Calu3 (cell line): ENCODE measurements at places on chromosomes 2 and 18. TPM values are rescaled to one million over a fixed set of nuclear protein-coding genes. Genes with fewer than 3 reads are reported as not detected.

GRCh38 chr2:37600735-37601134, 70.7 kb downstream of the CDC42EP3 start:
- no peaks in the 10 kb centered on the region for H3K36me3 ChIP-seq
- DNase-seq: no peak
- H3K27me3 ChIP-seq: no peaks in the 10 kb centered on the region

- H3K36me3 ChIP-seq: no peaks in the 10 kb centered on the region
- H3K27me3 ChIP-seq: no peaks in the 10 kb centered on the region
- no peak overlapping the region for H3K27ac ChIP-seq
- no peaks in the 10 kb centered on the region for H3K4me1 ChIP-seq
Measured at GRCh38 chr18:34821669-34822210, 111.6 kb downstream of the DTNA start.

Gene ARPC2
- 368 and 374 TPM in 2 replicates for total RNA-seq

Gene FAM161A
- total RNA-seq: 9.1 and 13.4 TPM in 2 replicates

DNA sequence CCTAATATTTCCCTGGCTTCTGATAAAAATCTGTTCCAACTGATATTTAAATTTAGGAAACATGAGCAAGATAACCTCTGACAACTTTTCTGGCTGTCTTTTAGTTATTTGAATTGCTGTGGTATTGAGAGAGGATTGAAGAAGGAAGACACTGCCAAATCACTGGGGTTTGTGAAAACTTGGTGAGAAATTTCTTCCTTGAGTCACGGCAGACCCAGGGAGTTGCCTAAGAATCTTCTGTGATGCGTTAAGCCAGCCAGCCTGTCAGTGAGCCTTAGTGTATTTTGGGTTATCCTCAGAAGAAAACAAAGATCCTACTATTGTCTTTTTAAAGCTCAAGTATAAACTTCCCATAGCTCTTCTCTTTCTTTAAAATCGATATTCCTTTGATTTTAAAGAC, 17.5 kb upstream of the DOK6 start:
- no peak overlapping the region for H3K27ac ChIP-seq
- no peaks in the 10 kb centered on the region for H3K27me3 ChIP-seq
- H3K4me3 ChIP-seq: no peak overlapping the region
- no peak for DNase-seq
- no peaks in the 10 kb centered on the region for H3K4me1 ChIP-seq

Gene CPLX4
- total RNA-seq: not detected in 2 replicates

Gene PJVK
- 2.6 and 4.3 TPM in 2 replicates for total RNA-seq

GRCh38 chr18:9612215-9612830, 2.0 kb downstream of the PPP4R1 start:
- DNase-seq: peak; percentile 56
- H3K27me3 ChIP-seq: no peaks in the 10 kb centered on the region
- peak overlapping the region; percentile 99 for H3K4me3 ChIP-seq
- peaks cover 54% of the 10 kb centered on the region for H3K4me1 ChIP-seq
- peak overlapping the region; percentile 97 for H3K27ac ChIP-seq

DNA sequence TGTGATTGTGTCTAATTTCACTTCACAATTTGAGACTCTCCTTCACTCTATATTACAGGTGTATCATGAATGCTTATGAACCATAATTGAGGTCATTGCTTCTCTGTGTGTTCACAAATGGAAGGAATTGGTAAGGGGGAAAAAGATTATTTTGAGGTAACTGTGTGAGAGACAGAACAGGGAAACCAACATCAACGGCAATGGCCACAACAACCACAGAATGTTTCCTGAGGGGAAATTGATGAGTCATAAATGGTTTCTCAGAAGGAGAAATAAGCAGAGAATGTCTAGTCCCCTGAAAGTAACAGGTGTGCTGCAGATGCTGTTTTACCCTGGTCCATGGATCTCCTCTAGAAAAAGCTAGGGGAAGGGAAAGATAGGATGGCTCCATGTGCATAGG, 361.2 kb upstream of the GALNT5 start:
- H3K4me3 ChIP-seq: no peak overlapping the region
- H3K27me3 ChIP-seq: no peaks in the 10 kb centered on the region
- H3K4me1 ChIP-seq: peaks cover 20% of the 10 kb centered on the region
- H3K27ac ChIP-seq: no peak overlapping the region
- DNase-seq: no peak

Gene LRRC30
- not detected in 2 replicates for total RNA-seq

DNA sequence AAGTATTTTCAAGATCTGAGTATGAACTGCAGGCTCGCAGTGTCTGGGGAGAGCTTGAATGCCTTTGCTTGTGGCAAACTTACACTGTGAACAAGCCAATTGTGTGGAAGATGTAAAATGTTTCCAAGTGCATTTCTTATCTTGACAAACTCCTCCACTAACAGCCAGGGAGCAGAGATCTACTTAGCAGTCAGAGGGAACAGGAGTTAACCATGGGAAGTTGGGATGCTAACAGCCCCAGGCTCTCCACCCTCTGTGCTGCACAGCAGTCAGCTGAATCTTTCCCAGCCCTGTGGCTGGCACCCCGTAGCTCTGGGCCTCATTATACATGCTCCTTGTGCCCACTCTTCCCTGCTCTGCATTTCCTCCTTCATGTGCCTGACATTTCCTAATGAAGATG, 450.2 kb downstream of the TSN start:
- no peak overlapping the region for H3K27ac ChIP-seq
- DNase-seq: no peak
- H3K4me1 ChIP-seq: no peaks in the 10 kb centered on the region
- no peaks in the 10 kb centered on the region for H3K36me3 ChIP-seq

Gene ST3GAL5
- total RNA-seq: 3.5 and 3.8 TPM in 2 replicates

Gene ALPG
- not detected in 2 replicates for total RNA-seq

DNA sequence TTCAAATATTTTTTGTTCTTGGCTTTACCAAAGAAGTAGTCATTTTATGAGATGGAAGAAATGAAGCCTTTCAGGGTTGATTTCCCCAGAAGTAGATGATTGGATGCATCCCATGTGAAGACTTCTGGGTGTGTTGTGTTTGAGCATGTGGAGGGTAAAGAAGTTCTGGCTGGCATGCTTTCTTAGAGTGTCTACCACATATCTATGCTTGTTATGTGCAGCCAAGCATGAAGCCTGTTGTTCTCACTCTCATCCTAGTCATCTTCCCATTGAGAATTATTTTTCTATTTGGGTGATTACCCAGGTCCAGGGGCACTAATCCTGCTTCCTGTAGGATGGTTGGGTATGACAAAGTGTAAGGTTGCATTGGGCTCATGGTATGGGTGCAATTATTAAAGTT, 472.9 kb downstream of the PTPRM start:
- no peaks in the 10 kb centered on the region for H3K36me3 ChIP-seq
- H3K27me3 ChIP-seq: no peaks in the 10 kb centered on the region
- no peak overlapping the region for H3K4me3 ChIP-seq
- no peak overlapping the region for H3K27ac ChIP-seq

Gene ASPRV1
- 0.17 and 0.27 TPM in 2 replicates for total RNA-seq

- no peaks in the 10 kb centered on the region for H3K4me1 ChIP-seq
- H3K4me3 ChIP-seq: no peak overlapping the region
- H3K36me3 ChIP-seq: no peaks in the 10 kb centered on the region
- peaks cover 14% of the 10 kb centered on the region for H3K27me3 ChIP-seq
- DNase-seq: no peak
- H3K27ac ChIP-seq: no peak overlapping the region
Measured at GRCh38 chr2:95760806-95761525, 169.2 kb downstream of the TRIM43 start.

Gene ACMSD
- not detected in 2 replicates for total RNA-seq

GRCh38 chr2:112488201-112488600, 6.2 kb downstream of the TTL start:
- H3K27ac ChIP-seq: no peak overlapping the region
- H3K4me1 ChIP-seq: peaks cover 9% of the 10 kb centered on the region
- no peak overlapping the region for H3K4me3 ChIP-seq
- H3K36me3 ChIP-seq: peaks cover 5% of the 10 kb centered on the region
